Adrenal gland (tissue), 19 donors: ENCODE measurements at places on chromosomes 7 and 10. TPM values are rescaled to one million over a fixed set of nuclear protein-coding genes. Genes with fewer than 3 reads are reported as not detected.

GRCh38 chr7:45909561-45909960 lies 11.5 kb downstream of the IGFBP3 start:
- no peak for DNase-seq

GRCh38 chr10:87818505-87819288 lies 671 bp upstream of the ATAD1 start:
- DNase-seq: peak; percentile 51

Gene SLC13A1
- total RNA-seq: not detected

Gene TNPO3
- 39.9 TPM for total RNA-seq

DNA sequence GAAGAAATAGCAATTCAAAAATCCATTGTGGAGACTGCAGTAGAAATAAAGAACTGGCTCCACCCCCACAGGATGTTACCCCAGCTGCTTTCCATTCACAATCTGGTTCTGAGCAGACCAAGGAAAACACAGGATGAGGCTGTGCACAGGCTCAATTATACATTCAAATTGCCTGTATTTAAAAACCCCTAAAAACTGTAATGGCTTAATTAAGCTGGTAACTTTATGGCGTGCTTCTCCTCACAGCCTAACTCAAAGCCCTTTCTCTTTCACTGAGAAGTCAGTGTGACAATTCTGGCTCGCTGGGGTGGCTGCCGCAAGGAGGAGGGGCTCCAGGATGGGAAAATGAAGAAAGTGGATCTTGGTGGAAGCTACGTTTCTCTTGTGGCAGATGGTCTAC lies 1191.1 kb downstream of the SORCS1 start:
- no peak for DNase-seq

GRCh38 chr7:111903797-111904196 lies 302.4 kb downstream of the DOCK4 start:
- no peak for DNase-seq

Gene SGMS1
- total RNA-seq: 80.5 TPM

GRCh38 chr10:122648599-122649428 lies 50.8 kb downstream of the C10orf120 start:
- peak; percentile 49 for DNase-seq

GRCh38 chr10:94225589-94225988 lies 137.2 kb downstream of the NOC3L start:
- DNase-seq: peak; percentile 33

Gene GBX1
- total RNA-seq: not detected

GRCh38 chr10:107031931-107032699 lies 132.4 kb downstream of the SORCS1 start:
- DNase-seq: no peak

DNA sequence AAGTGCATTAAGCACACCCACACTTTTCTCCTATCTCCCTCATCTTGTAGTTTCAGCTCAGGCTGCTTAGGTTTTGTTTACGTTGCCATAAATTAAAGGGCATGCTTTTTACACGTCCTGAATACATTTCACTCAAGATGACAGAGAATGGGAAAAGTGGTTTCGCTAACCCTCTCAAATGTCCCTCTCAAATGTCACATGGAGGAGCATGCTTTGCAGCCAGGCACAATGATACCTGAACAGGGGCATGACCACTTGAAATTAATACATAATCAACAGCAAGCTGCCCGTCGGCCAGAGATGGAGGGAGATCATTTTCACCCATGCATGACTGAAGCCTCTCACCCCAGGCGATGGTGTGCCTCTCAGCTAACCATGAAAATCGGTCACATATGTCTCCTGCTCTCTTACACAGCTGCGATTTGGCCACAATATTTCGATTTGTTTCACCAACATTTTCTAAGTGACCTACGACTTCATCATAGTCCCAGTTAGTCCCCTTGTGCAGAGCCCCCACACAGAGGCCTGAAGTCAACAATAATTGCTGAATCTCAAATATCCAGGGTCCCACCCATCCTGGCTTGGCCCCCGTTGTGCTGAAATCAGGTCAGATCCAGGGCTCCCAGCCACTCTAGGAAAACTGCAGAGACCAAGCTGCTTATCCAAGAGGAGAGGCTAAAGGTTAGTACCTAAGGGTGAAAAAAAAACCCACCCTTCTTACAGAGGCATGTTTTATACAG lies 373.9 kb upstream of the NFE2L3 start:
- DNase-seq: no peak

DNA sequence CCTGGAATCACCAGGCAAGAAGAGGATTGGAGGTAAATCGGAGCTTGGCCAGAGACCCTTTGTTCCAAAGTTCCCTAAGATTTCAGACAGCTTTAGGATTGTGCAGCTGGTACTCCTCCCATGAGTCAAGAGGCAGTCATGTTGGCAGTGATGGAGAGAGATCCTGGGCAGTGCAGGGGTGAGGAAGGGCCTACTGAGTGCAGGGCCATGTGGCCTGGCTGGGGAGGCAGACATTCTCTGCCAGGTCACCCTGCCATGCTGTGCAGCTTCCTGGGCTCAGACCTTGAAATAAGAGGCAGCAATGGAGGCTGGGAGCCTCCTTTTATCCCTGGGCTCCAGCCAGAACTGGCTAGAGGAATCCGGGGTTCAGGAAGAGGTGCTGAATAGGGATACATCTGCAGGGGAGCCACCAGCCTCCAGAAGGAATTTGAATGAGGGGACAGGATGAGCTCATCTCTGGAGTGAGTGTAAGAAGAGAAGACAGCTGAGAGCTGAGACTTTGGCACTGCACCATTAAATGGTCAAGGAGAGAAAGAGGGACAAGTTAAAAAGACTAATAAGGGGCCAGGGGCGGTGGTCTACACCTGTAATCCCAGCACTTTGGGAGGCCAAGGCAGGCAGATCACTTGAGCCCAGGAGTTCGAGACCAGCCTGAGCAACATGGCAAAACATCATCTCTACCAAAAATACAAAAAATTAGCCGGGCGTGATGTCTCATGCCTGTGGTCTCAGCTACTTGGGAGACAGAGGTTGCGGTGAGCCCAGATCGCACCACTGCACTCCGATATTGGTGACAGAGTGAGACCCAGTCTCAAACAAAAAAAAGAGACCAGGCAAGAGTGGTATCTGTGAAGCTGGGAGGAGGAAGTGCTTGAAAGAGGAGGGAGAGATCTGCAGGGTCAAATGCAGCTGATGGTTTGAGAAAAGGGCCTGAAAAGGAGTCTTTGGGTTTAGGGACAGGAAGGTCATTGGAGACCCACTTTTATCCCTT lies 12.0 kb downstream of the SFTPD start:
- DNase-seq: peak; percentile 27

DNA sequence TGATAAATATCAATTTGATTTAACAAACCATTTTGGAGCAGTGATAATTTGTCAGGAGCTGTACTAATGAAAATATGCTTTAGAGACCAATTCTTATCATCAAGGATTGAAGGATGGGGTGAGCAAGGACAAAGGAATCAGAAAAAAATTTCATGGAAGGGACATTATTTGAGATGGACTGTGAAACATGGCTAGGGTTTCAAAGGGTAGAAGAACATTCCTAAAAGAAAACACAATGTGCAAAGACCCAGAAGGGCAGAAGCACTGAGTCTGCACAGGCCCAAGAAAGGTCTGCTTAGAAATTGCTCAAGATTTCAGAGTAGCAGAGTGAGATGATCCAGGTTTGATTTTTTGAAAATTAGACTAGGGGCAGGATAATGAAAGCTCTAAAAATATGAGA lies 174.5 kb downstream of the LRRN3 start:
- no peak for DNase-seq

- no peak for DNase-seq
Measured at GRCh38 chr10:62170732-62171131, 97.9 kb downstream of the RTKN2 start.

Gene FGFR2
- 30.3 TPM for total RNA-seq

Gene NPSR1
- total RNA-seq: not detected

Gene GARIN1A
- total RNA-seq: 0.28 TPM

DNA sequence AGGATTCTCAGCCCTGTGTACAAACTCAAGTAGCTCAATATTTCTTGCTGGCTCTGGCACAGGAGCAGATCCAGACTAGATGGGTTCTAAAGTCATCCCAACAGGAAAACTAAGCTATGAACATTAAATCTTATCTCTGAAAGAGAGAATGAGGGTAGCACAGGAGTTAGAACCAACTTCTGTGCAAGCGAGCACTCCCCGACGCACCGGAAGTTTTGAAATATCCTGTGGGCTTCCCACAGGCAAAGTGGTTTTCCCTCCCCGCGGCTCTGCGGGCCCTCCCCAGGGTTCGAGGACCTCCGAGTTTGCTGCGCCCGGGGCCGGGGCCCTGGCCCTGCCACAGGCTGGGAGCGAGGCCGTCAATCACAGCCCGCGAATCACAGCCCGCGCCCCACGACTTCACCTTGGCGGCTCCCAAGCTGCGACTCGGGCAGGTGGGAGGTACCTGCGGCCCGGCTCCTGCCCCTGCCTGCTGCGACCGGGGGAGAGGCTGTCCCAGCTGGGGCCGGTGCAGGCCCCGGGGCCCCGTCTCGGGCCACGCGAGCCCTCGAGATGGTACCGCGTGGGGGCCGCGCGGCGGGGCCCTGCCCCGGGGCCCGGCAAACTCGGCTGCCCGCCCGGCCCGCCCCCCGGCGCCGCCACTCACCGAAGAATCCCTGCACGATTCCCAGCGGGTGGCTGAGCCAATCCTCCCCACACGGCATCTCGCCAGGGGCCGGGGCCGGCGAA lies 598 bp downstream of the MCMBP start:
- peak; percentile 47 for DNase-seq

GRCh38 chr7:1086588-1087464 lies 1.1 kb upstream of the GPER1 start:
- DNase-seq: peak; percentile 81
